Suppressor macrophage treated with lipopolysaccharide for 1 hour (primary cell): ENCODE measurements at places on chromosomes 2 and 18.
A peak's percentile ranks its signal among the peaks of the same experiment; 100 is the strongest.

DNA sequence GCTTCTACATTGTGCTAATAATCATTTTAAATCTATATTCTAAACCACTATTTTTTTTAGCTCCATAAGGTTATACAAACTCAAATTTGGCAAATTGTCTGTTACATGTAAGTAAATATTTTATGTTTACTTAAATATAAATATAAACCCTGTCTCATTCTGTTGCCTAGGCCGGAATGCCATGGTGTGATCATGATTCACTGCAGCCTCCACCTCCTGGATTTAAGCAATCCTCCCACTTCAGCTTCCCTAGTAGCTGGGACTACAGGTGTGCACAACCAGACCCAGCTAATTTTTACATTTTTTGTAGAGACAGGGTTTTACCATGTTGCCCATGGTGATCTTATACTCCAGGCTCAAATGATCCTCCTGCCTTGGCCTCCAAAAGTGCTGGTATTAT, 124.7 kb downstream of the MEIS1 start:
- DNase-seq = no peak

GRCh38 chr18:57089702-57090101, 57.2 kb upstream of the BOD1L2 start:
- DNase-seq = no peak

DNA sequence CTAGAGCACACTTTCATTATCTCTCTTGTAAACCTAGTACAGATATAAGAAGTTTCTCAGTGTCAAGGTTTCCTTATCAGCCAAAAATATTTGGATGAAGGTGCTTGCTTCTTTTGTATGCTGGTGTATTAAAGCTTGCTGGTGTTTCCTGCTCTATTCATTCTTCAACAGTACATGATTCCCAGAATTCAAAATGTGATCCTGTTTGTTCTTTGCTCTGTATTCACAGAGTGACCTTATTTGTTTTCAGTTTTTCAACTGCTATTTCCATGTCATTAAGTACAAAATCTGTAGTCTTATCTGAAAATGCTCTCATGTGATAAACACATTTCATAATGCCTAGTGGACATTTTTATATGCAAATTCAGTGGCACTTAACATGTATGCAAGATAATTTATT, 1185.8 kb downstream of the SUCLG1 start:
- no peak for DNase-seq

DNA sequence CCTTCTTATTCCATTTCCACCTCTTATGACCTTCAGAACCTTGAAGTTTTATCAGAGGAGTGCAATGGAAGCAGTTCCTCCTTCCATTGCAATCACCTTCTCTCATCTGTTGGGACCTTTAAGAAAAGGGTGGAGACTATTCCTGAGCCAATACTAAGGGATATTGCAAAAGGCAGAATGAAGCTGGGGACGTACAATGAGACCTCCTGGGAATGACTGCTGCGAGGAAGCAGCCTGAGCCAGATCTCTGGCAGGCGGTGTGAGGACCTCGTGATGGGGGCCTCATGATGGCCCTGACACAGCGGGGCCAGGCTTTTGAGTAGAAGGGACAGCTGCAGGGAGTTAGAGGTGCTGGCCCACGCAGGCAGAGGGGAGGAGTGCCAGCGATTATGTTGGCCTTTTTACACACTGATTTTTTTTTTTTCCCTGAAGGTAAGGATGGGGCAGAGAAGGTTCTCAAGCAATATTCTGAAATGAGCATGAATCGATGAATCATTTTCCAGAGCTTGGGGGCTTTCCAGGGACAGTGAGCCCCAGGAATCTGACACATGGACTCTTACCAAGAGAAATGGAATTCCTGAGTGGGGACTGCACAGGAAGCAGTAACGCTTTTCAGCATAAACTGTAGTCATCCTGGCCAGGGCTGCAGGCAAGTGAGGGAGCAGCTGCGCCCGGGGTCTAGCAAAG, 40.0 kb upstream of the LAPTM4A start:
- DNase-seq = peak; percentile 45

DNA sequence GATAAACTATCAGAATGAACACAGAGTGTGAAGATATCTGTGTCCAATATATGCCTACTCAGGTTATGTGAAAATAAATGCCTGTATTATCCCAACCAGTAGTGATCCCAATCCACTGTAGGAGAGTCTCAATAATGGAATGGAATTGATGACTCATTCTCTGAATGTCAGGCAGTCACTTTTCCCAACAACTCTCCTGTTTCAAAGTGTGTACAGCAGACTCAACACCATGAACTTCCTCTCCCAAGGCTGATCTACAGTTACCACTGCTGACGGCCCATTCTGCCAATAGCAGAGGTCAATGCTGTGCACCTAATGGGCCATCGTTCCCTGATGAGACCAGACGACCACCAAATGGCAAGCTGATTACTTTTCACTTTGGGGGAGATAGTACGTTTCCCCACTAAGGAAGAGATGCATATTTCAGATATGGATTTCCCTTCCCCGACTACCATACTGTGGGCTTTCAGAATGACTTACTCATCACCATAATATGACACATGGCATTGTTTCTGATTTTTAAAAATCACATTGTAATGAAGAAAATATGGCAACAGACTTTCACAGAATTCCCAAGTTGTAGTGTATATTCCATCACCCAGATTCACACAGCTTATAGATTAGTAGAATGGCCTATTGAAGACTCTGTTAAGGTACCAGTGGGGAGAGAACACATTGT, 601.7 kb upstream of the VRK2 start:
- DNase-seq = peak; percentile 69

DNA sequence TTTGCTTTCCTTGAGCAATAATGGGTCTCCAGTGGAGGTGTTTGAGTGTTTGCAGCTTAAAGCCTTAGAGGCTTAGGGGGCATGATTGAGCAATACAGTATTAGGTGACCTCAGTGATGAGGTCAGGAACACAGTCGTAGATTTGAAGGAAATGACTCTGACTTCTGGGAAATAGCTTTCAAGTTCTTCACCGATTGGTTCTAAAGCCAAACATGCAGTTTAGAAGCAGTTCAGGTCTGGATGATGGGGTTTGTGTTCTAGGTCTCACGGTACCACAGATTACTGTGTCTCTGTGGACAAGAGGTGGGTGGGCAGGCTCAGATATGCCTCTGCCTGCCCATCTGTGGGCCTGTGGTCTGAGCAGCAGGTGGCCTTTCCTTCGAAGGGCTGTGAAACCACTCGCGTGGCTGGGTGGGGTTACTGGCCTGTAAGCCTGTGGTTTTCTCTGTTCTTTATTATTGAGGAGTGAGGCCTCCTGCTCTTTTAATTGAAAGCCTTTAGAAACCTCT, 7.8 kb downstream of the MTHFD2 start:
- peak; percentile 78 for DNase-seq

GRCh38 chr2:159144776-159145614, 141.5 kb downstream of the WDSUB1 start:
- no peak for DNase-seq

DNA sequence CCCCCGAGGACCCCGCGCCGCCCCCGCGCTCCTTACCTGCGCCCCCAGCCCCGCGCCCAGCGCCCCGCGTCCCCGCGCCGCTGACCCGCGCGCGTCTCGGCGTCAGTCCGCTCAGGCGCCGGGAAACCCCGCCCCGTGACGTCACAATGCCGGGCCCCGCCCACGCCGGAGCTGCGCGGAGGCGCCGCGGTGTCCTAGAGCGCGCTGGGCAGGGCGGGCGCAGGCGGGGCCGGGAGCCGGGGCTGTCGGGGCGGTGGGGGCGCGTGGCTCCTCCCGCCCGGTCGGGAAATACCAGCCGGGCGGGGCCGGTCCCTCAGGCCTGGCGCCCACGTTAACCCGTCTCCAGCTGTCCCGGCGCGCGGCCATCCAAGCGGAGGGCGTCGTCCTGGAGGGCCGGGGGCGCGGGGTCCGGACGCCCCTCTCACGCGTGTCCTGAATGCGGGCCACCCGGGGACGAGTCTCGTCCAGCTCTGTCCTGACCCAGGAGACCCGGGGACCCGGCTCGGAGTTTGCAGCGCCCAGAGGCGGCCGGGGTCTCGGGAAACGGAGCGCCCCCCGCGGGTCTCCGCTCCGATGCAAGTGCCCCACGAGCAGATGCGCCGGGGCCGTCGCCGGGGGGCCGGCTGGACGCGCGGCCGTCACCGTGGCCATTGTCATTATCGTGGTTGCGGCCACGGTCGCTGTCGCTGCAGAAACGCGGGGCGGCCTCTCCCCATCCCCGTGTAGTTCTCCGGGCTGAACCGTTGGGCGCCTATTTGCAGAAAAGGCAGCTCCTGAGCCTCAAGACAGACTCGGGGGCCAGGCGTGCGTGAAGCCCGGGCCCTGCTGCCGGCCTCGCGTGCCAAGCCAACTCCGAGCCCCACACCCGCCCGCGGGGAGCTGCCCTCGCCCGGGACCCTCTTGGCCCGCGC, at the start of gene SLC66A2:
TSS of gene SLC66A2 (minus strand) at position 109 of the 911 bp plus-strand sequence. CDS start 727 bp downstream, outside the sequence.
- DNase-seq = peak; percentile 98

GRCh38 chr2:130830538-130830937, 6.2 kb upstream of the ARHGEF4 start:
- no peak for DNase-seq

DNA sequence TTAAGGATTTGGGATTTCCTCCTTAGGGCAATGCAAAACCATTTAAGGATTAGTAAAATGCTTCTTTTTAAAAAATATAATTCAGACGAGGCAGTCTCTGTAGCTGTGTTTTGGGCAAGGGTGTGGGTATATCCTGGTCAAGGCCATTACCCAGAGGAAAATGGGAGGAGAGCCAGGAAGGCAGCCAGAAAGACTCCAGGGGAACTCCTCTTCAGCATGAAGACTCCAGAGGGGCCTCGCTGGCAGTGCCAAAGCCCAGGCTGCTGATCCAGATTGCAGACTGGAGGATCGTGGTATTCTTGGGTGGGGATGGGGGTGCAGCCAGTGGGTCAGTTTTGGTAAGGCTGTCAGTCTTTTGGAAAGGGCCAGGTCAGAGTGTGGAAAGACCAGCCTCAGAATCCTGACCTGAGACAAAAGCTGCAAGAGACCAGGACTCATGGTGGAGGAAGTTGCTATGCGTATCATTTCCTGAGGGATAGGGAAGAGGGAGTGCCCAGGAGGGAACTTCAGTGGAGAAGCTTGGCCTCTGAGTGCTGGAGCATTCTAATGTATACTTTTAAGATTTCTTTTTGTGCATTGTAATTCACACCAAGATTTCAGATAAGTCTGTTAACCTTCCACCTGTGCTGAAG, 20.9 kb upstream of the RAB11FIP5 start:
- peak; percentile 12 for DNase-seq

GRCh38 chr18:62741118-62741566, 25.8 kb downstream of the PHLPP1 start:
- peak; percentile 33 for DNase-seq

DNA sequence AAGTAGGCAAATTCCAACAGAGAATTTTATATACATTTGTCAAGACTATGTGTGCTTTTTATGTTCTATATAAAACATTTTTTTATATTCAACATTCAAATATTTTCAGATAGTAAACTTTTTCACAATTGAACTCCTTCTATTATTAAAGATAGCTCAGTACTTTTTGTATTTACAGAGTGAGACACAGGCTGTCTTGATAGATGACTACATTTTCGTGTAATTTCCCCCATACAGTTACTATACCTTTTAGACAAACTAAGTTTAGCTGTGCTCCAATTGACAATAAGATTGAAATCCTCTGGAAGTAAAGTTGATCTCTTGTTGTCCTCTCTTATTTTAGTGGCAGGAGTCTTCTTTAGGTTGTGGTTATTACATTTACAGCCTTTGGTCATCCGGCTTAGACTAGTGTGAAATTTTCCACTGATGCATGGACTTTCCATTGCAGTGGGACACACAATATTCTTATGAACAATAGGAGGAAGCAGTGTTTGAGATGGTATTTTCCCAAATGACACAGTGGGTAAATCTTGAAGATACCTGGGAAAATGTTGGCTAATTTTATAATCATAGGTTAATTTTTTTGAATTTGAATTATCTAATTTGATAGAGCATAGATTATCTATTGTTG, 21.0 kb downstream of the ZSWIM2 start:
- DNase-seq = peak; percentile 7

DNA sequence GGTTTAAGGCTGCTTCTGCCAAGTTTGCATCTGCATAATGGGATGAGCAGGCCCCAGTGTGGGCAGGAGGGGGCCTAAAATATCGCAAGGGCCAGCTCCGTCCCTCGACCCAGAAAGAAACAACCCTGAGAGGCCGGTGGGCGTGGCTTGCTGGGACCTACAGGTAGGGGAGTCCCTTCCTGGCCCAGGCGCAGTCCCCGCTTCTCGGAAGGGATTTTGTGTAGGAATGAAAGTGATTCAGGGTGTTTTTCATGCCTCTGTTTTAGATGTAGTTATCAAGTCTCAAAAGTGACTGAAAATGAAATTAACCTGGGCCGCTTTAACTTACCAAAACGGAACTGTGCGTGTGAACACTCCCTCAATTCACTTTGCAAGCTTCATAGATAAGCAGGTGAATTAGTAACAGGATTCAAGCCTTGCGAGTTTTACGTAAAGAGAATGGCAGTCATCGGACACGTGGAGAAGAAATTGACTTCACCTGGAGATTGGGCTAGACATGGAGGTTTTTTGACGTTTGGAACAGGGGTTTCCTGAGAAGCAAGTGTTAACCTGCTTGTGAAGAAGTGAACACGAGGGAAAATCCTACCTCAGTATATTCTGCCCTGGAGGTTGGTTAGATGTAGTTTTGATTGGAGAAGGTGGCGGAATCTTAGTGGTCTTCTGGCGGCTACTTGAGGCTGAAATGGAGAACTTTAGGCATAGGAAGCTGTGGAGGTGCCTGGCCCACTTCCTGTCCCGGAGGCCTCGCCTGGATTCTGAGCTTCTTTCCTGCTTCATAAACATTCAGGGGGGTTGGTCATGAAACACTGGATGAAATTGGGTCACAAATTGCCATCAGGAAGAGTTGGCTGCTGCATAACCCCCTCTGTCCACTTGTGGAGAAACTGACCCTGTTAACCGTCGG, 1.7 kb downstream of the NCK2 start:
- peak; percentile 76 for DNase-seq

GRCh38 chr2:189131991-189132390, 47.6 kb downstream of the COL5A2 start:
- DNase-seq = no peak

GRCh38 chr2:100018341-100019193, 123.8 kb downstream of the AFF3 start:
- no peak for DNase-seq

GRCh38 chr18:26057344-26057773, 33.1 kb downstream of the SS18 start:
- no peak for DNase-seq

- DNase-seq = no peak
These were observed 29.2 kb downstream of the KCNG2 start for GRCh38 chr18:79826966-79827365.

- DNase-seq = no peak
These were observed 133.9 kb downstream of the ZNF532 start for GRCh38 chr18:58998401-58999203.

GRCh38 chr2:56084111-56084901, 99.5 kb upstream of the CCDC85A start:
- no peak for DNase-seq

DNA sequence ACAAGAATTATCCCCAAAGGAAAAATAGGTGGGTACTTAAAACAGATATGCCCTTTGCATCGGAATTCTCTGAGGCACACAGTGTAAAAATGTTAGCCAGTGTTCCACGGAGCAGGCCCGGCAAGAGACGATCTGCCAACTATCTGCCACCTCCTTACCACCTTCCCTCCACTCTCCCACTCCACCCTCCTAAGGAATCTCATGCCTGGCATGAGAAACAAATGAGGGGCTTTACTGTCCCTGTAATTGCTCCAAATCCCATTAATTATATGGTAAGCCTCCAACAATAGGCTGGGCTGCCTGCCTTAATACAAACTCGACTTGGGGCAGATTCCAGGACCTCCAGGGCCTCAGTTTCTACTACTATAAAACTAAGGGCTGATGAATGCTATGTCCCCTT, 102.3 kb downstream of the ZBTB7C start:
- no peak for DNase-seq
